Stimulated activated CD4-positive, alpha-beta T cell treated with anti-CD3 and anti-CD28 coated beads, Interleukin-2, amount 100 ng/mL, for 24 hours (primary cell): ENCODE measurements at places on chromosomes 5 and 9.

- DNase-seq = no peak
Measured at GRCh38 chr5:93246090-93246855, 334.7 kb downstream of the NR2F1-AS1 start.

DNA sequence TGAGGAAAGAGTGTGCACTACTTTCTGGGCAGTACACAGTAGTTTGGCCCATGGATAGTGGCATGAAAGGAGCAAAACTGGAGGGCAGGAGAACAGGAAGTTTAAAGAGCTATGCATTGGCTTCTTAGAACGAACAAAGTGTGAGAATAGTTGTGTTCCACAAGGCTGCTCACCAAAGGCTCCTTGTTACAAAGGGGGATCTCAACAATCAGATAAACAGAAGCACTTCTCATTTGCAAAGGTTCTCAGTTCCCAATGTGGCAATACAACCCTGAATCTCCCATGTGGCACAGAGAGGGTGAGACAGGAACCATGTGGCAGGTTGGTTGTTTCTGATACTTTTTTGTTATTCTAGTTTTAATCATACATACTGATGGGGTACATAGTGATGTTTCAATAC, 158.4 kb downstream of the CARTPT start:
- no peak for DNase-seq

GRCh38 chr5:52856564-52856963, 68.8 kb downstream of the ITGA1 start:
- DNase-seq = no peak

DNA sequence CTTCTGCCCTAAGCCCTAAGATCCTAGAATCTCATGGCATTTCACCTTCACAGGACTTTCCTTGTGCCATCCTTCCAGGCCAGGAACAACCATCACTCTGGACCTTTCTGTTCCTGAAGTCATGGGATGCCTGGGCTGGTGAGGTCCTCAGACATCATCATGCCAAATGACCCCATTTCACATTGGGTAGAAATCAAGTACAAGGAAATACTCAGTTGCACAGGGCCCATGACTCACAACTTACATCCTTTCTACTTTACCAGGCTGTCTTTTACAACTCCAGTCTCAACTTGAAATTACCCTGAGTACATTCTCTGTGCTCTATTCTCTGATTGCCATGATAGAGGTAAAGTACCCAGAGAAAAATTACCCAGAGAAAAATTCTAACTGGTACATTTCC, 167.1 kb downstream of the PIK3R1 start:
- no peak for DNase-seq
